Islet precursor cell (in vitro differentiated cells): ENCODE measurements at places on chromosomes 6 and 20.
A peak's percentile ranks its signal among the peaks of the same experiment; 100 is the strongest.

DNA sequence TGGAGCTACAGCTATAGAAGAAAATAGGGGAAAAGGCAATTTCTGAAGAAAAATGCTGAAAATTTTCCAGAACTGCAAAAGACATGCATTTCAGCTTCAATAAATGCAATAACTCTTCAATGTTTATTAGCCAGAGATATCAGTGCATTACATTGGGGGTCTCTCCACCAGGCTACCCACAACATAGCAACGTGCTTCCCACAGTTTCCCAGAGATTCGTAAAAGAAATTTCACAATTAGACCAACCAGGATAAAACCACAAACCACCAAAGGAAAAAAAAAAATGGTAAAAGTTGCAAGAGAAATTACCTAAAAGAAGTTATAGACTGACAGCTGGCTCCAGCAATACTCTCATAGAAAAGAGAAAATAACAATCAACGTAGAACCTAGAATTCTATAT lies 16.0 kb downstream of the LY86 start:
- no peak for DNase-seq

GRCh38 chr6:15426901-15427300 lies 181.0 kb downstream of the JARID2 start:
- peak; percentile 12 for DNase-seq

DNA sequence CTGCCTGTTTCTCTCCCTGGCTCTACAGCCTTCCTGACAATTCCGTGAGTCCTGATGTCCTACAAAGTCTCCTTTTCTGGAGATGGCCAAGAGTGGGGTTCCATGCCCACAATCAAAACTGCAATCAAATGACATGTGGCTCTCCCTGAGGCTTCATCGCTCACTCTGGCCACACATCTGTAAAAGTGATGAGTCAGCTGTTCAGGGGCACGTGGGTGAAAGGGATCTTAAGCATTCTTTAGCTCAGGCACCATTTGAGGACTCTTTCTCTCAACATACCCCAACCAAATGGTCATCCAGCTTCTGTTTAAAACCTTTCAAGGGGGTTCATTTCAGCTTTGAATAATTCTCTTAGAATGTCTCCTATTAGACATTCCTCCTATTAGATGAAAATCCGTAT lies 42.3 kb upstream of the EYA2 start:
- DNase-seq = no peak

DNA sequence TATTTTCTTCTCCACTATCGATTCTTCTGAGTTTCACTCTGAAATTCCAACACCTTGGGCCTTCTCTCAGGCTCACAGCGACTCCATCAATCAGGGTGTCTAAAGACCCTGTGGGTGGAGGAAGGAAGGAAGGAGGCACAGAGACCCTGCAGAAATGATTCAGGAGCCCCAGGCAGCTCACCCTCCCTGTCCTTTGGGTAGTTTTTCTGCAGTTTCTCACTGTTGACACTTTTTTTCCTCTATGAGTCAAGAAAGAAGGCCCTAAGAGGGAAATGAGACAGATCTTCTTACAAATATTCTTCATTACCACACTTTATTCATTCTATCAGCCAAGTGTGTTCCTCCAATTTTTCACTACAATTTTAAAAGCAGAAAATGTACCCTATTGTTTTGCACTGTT lies 34.2 kb upstream of the TBXT start:
- DNase-seq = no peak

DNA sequence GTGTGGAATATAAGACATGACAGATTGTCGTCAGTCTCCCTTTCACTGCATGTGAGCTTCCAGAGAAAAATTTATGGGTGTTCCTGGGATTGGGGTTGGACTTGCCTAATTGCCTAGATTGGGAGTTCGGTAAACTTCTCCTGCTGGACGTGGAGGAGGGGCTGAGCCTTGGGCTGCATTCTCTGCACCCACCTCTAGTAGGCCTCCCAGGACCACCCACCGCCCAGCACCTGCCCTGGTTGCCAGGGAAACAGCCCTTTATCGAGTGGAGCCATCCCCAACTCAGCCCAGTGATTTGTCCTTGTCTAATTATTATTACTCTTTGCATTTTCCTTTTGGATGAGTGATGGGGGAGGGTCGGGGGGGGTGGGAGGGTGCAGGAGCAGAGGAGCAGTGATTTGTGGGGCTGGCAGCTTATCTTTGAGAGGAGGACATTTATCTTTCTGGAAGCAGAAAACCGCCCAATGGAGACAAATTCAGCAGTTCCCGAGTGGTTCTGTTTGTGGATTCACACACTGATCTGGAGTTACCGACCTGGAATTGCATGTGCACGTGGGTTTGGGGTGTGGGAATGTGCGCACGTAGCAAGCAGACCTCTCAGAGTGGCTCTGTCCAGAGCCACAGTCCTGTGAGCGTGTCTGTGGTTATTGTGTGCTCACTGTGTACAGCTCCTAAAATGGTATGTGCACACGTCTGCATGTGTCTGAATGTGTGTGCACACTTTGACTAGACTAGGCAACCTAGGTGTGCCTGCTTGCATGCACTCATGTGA lies 104.5 kb downstream of the DHX35 start:
- DNase-seq = peak; percentile 70

DNA sequence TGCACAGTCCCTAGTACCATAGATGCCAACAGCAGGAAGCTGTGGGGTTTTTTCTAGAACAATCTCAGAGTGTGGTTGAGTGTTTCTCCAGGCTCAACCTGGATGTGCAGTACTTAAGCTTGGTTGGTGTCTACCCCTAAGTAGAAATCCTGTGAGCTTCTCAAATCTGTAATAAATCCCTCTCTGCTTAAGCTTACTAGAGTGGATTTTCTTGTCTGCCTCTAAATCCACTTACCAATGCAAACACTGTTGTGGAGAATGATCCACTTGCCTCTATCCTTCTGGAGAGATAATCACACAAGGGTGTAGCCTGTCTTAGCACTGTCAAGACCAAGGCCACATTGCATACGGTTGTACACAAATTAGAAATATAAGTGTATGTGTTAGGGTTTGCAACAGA lies 43.3 kb upstream of the CLIC5 start:
- no peak for DNase-seq

DNA sequence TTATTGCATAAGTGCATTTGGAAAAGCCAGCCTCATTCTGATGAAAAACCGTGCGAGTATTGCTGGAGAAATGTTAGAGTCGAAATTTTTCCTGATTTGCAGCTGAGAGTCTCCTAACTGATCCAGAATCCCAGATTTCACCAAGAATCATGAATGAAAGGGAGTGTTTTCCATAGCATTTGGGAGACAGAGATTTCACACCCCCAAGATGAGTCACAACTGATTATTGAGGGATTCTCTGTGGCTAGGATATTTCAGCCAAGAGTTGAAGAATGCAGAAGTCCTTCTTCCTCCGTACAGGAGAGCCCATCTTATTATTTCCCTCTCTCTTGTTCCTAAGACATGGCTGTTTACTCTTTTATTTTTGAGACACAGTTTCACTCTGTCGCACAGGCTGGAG lies 82.2 kb upstream of the SALL4 start:
- DNase-seq = no peak
